Activated T-helper 1 cell treated with anti-CD3 and anti-CD28 coated beads, Interleukin-12 subunit alpha, Interleukin-12 subunit beta, Interleukin-2, Interleukin-4 antibody, amounts not matched to agents 30 ng/mL and 10 ng/mL and 1 ng/mL, durations not matched to agents 14 hours and 24 hours and 36 hours (primary cell): ENCODE measurements at places on chromosomes 3 and 15. TPM values are rescaled to one million over a fixed set of nuclear protein-coding genes. Genes with fewer than 3 reads are reported as not detected.

- DNase-seq: no peak
These were observed 27.0 kb downstream of the SLC41A3 start for GRCh38 chr3:126056681-126057500.

DNA sequence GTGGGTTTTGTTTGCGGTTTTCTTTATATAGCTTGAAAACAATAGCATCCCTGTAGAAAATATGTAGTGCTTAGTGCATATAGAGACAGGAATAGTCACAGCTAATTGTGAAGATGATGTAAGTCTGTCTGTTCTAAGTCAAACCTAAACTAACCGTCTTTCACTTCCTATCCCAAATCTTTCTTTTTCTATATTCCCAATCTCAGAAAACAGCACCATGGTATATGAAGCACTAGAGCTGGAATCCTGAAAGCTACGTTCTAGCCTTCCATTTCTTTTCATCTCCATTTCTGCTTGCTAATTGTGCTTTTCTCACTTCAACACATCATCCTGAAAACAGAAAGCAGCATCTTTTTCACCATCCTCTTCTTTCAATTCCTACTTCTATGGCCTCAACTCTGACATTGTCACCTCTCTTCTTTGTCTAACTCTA lies 1235.5 kb downstream of the ROBO2 start:
- no peak for DNase-seq

- no peak for DNase-seq
These were observed 33.0 kb downstream of the MYZAP start for GRCh38 chr15:57624730-57625129.

- no peak for DNase-seq
These were observed 26.6 kb downstream of the RFT1 start for GRCh38 chr3:53103397-53104296.

- DNase-seq: no peak
These were observed 1039.2 kb downstream of the ROBO1 start for GRCh38 chr3:78728406-78729145.

DNA sequence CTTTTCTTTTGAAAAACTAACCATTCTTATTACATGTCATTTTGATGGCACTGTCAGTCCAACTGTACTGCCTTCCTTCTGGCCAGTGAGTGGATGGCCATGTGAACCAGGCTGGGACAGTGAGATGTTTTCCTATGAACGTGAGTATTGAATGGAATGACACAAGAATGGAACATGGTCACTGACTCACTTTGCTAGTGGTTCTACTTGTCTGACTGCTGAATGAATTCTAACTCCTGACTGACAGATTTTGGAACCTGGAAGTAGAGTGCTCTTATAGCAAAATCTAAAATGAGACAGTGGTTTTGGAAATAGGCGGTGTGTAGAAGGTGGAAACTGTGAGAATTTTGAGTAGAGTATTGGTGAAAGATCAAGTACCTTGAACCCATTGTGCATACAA lies 606.9 kb upstream of the KCNMB2 start:
- no peak for DNase-seq

DNA sequence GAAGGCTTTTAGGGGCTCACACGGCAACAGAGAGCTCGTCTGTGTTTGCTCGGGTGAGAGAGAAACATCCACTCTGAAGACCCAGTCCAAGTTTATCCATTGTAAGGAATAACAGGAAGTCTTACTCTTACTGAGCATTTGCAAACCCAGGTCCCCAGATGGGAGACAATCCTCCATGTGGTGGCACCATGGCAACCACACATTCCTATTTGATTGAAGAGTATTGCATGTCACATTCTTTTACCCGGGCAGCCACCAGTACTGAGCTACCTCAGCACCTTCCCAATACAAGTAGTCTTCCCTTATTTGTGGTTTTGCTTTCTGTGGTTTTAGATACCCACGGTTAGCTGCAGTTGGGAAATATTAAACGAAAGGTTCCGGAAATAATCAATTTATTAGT lies 302.9 kb upstream of the RASGRP1 start:
- no peak for DNase-seq

The APPL1 gene
- total RNA-seq: 39.9 and 46.0 TPM in 2 replicates
